ENCODE measurements at places on chromosomes 7 and 10.
A peak's percentile ranks its signal among the peaks of the same experiment; 100 is the strongest.

DNA sequence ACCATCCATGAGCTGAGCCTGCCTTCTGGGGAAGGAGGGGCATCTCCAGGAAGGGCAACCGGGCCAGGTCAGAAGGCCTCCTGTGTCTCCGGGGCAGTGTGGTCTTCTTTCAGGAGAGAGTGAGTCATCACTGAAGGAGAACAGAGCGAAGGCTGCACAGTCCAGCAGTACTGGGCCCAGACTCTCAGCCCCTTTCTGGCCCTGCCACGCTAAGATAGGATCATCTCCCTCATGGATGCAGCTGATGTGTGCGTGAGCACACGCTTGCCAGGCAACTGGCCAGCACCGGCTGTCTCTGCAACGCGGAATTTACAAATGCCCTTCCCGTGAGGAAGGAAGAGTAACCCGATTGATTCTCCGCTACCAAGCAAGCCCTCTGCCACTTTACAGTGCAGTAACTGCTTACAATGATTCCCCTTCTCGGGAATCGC lies 328.2 kb downstream of the TNS3 start:
- H3K4me3 ChIP-seq = peak overlapping the region; percentile 52
- no peak for DNase-seq
- H3K4me1 ChIP-seq = peaks cover 23% of the 10 kb centered on the region
- no peaks in the 10 kb centered on the region for H3K27me3 ChIP-seq
- H3K27ac ChIP-seq = peak overlapping the region; percentile 94
- H3K36me3 ChIP-seq = no peaks in the 10 kb centered on the region

DNA sequence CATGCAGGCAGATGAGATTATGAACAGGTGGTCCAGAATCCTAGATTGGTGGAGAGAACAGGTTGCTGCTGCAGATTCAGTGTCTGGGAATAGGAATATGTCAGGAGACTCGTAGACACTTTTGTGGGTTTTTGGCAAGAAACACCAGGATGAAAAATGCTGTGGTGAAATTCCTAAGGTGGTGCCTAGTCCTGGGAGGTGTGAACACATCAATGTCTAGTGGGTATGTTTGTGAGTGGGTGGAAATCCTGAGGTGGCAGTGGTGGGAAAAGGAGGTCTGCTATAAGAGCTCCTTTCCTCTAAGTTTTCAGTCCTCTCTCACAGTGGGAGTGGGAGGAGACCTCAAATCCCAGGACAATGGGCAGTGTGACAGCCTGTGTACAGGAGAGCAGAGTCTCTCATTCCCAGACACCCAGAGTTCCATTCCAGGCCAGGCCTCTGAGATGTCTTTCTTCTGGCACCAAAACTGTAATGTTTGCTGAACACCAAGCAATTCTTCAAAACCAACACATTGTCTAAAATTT lies 5.1 kb downstream of the ERV3-1 start:
- H3K27me3 ChIP-seq = no peaks in the 10 kb centered on the region
- no peak overlapping the region for H3K27ac ChIP-seq
- no peak for DNase-seq
- H3K4me3 ChIP-seq = no peak overlapping the region
- no peaks in the 10 kb centered on the region for H3K36me3 ChIP-seq
- H3K4me1 ChIP-seq = peaks cover 41% of the 10 kb centered on the region

- H3K4me3 ChIP-seq = no peak overlapping the region
- H3K27ac ChIP-seq = no peak overlapping the region
- DNase-seq = no peak
- no peaks in the 10 kb centered on the region for H3K27me3 ChIP-seq
- no peaks in the 10 kb centered on the region for H3K36me3 ChIP-seq
Measured at GRCh38 chr10:116521424-116522290, 24.1 kb upstream of the PNLIP start.

- H3K4me3 ChIP-seq = no peak overlapping the region
- H3K27me3 ChIP-seq = no peaks in the 10 kb centered on the region
- no peak overlapping the region for H3K27ac ChIP-seq
- no peaks in the 10 kb centered on the region for H3K4me1 ChIP-seq
- DNase-seq = no peak
- no peaks in the 10 kb centered on the region for H3K36me3 ChIP-seq
Measured at GRCh38 chr10:100784126-100784525, 38.7 kb downstream of the PAX2 start.

DNA sequence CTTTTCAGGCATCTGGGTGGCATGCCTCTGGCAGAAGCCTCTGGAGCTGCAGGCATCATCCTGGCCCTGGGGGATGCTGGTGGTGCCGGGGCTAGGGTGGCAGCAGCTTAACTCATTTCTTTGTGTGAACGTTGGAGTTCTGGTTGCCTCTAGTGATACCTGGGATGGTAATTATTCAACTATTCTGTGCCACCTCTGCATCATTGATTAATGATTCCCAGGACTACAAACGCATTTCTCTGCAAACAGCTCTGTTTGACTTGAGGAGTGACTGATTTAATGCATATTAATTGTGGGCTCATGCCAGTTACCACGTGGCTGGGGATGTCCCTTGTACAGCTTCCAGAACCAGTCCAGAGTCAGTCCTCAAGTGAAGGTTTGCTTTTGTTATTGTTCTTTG lies 55.9 kb downstream of the LRRC18 start:
- H3K27ac ChIP-seq = no peak overlapping the region
- no peaks in the 10 kb centered on the region for H3K27me3 ChIP-seq
- no peaks in the 10 kb centered on the region for H3K36me3 ChIP-seq
- H3K4me1 ChIP-seq = no peaks in the 10 kb centered on the region
- no peak for DNase-seq
- H3K4me3 ChIP-seq = no peak overlapping the region

DNA sequence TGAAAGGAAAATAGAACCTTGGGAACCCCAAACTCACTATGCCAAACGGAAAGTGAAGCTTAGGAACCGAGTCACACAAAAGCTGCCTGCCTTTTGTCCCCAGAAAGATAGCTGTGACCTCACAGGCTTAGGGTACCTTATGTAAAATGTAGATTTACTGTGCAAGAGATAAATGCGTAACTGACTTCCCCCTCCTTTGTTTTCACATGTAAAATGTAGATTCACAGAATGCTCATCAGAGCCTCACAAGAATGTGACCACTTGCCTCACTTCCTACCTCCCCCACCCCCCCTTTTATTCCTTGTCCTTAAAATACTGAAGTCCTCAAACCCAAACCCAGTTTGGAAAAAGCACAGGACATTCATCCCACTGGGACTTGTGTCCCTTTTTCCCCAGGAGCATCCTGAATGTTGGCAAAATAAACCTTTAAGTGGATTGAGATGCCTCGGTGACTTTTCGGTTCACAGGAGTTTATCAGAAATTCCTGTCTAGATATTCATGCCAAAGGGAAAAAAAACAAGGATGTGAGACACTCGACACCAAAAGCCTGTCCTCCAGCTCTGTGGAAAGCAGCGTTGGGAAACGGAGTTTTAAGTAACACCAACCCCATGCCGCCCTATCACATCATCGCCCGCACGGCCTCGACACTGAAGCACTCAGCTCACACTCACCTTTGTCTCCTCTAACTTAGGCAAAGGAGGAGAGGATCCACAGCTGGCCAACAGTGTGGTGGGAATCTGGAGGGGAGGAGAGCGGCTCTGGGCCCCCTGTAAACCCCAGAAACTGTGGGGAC lies 45.9 kb downstream of the SVIL start:
- H3K27ac ChIP-seq = no peak overlapping the region
- no peaks in the 10 kb centered on the region for H3K27me3 ChIP-seq
- H3K36me3 ChIP-seq = no peaks in the 10 kb centered on the region
- H3K4me1 ChIP-seq = peaks cover 66% of the 10 kb centered on the region
- H3K4me3 ChIP-seq = no peak overlapping the region
- DNase-seq = no peak

GRCh38 chr7:20744954-20745446 lies 41.7 kb downstream of the SP8 start:
- H3K27ac ChIP-seq = no peak overlapping the region
- no peaks in the 10 kb centered on the region for H3K4me1 ChIP-seq
- H3K4me3 ChIP-seq = no peak overlapping the region

DNA sequence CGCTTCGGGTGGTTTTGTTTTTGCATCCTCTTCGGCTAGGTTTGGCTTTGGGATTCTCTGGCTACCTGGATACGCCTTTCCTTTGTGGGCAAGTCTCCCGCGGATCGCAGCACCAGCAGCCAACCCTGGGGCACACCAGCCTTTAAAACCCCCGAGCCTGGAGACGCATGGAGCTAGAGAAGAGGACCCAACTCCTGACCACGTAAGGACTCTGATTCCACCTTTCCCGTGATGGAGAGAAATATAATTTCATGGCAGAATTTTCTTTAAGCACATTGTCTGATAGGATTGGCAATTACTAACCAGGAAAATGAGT lies 535.4 kb upstream of the GALNT17 start:
- DNase-seq = no peak
- H3K36me3 ChIP-seq = no peaks in the 10 kb centered on the region
- peaks cover 17% of the 10 kb centered on the region for H3K4me1 ChIP-seq
- H3K4me3 ChIP-seq = peak overlapping the region; percentile 40

- H3K27me3 ChIP-seq = no peaks in the 10 kb centered on the region
- H3K4me1 ChIP-seq = peaks cover 4% of the 10 kb centered on the region
- no peak for DNase-seq
- no peaks in the 10 kb centered on the region for H3K36me3 ChIP-seq
- H3K27ac ChIP-seq = no peak overlapping the region
Measured at GRCh38 chr10:43118631-43119415, 19.4 kb upstream of the CSGALNACT2 start.

DNA sequence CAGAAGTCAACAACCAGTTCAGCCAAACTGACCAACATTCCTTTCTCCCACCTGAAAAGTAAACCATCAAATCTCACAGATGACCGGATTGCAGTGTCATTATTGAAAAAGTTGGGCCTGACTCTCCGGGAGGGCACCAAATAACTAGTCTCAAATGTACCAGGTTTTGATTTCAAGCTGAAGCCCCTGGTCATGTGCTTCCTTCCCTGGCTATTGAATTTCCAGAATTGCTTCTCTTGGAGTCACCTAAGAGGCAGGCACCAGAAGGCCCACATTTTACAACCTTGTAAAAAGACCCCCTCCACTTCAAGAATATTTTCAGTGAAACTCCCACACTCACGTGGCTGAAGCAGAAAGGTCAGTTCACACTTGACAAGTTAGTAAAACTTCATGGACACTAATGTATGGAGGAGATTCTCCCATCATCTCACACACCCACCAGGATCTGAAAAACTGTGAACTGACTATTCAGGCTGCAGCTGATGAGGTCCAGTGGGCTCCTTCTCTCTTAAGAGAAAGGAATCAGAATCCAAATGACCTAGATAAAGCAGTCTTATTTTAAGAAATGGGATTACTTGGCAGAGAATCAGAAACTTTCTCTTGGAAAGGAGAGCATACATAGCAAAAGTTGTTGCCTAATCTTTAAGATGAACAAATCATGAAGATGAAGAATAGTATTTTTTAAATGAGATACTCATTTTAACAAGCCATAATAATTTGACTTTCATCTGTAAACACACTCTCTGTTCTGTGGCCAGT lies 53.6 kb downstream of the DLD start:
- no peaks in the 10 kb centered on the region for H3K36me3 ChIP-seq
- no peak overlapping the region for H3K4me3 ChIP-seq
- no peak overlapping the region for H3K27ac ChIP-seq

GRCh38 chr7:145212050-145212449 lies 376.2 kb upstream of the TPK1 start:
- no peaks in the 10 kb centered on the region for H3K36me3 ChIP-seq
- no peak overlapping the region for H3K27ac ChIP-seq
- no peak for DNase-seq
- no peaks in the 10 kb centered on the region for H3K27me3 ChIP-seq
- H3K4me1 ChIP-seq = no peaks in the 10 kb centered on the region
- no peak overlapping the region for H3K4me3 ChIP-seq

DNA sequence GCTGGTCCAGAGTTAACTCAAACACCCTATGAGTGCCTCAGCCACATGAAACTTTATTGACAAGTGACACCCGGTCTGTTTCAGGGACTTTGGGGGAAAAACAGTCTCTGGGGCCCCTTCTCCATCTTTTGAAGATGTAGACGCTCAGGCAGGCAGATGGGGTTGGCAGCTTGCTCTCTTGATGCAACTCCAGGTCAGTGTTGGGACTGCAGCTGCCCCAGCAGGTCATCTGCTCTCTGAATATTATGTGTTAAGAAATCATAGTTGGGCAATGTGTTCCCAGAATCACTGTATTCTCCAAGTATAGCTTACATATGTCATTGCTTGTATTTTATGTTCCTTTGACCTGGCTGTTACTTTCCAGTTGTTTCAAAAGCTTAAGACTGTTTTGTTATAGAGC lies 544.9 kb upstream of the MGMT start:
- peak; percentile 81 for DNase-seq
- no peak overlapping the region for H3K4me3 ChIP-seq
- no peaks in the 10 kb centered on the region for H3K36me3 ChIP-seq
- no peak overlapping the region for H3K27ac ChIP-seq

GRCh38 chr10:32393911-32394310 lies 47.0 kb upstream of the EPC1 start:
- no peaks in the 10 kb centered on the region for H3K36me3 ChIP-seq
- DNase-seq = no peak
- no peak overlapping the region for H3K4me3 ChIP-seq
- H3K27ac ChIP-seq = no peak overlapping the region
- H3K4me1 ChIP-seq = no peaks in the 10 kb centered on the region

- DNase-seq = no peak
- no peaks in the 10 kb centered on the region for H3K36me3 ChIP-seq
- no peak overlapping the region for H3K27ac ChIP-seq
- H3K4me1 ChIP-seq = no peaks in the 10 kb centered on the region
Measured at GRCh38 chr7:74356589-74357315, 67.5 kb downstream of the CLIP2 start.

DNA sequence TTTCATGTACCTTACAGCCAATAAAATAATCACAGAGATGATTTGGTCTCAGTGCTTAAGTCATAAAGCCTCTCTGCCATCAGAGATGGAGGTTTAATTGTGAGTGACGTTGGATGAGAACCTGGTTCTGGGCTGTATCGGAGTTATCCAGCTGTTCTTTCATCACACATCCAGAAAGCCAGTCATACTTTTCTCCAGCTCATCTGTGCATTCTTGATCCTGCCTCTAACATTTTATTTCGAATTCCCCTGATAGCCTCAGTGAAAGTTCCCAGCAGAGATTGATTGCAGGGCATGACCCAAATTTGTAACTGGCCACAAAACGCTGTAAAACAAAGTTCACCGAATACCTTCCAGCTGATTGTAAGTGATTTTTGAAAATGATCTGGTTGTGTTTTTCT lies 212.6 kb upstream of the HABP2 start:
- H3K4me1 ChIP-seq = no peaks in the 10 kb centered on the region
- no peak overlapping the region for H3K27ac ChIP-seq
- H3K36me3 ChIP-seq = no peaks in the 10 kb centered on the region

GRCh38 chr10:95837356-95837776 lies 70.4 kb upstream of the CC2D2B start:
- H3K27me3 ChIP-seq = no peaks in the 10 kb centered on the region
- H3K27ac ChIP-seq = peak overlapping the region; percentile 70
- no peak overlapping the region for H3K4me3 ChIP-seq
- H3K36me3 ChIP-seq = no peaks in the 10 kb centered on the region
- DNase-seq = no peak
